ENCODE measurements at places on chromosomes 12 and 14.

DNA sequence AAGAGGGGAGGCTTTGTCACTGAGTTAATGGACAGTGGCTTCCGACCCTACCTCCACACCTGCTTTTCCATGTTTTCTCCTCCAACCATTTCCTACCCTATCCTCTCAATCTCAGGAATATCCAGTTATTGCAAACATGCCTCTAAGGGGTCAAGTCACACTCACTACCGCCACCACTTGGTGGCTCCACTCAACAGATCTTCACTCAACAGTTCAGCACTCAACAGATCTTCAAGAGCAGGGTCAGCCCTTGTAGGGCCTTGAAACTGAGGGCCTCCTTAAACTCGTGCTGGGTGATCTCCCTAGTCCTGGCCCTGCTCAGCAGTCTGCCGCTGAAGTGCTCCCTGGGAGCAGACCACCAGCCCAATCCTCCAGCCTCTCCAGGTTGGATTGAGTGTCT, 14.2 kb downstream of the ZNF641 start:
- DNase-seq, result no peak

- DNase-seq, result no peak
These were observed 20.5 kb downstream of the FNTB start for GRCh38 chr14:65007202-65007601.

- DNase-seq, result no peak
These were observed 209.9 kb upstream of the GARIN2 start for GRCh38 chr14:66979101-66979974.

GRCh38 chr14:79781882-79782281, 429.4 kb downstream of the DIO2 start:
- DNase-seq, result no peak

GRCh38 chr14:70663707-70664179, 22.0 kb downstream of the TTC9 start:
- no peak for DNase-seq

GRCh38 chr14:64683264-64683663, 21.0 kb upstream of the PLEKHG3 start:
- DNase-seq, result no peak

GRCh38 chr12:63882844-63883243, 38.3 kb downstream of the SRGAP1 start:
- no peak for DNase-seq

- no peak for DNase-seq
These were observed 59.4 kb downstream of the ITPK1 start for GRCh38 chr14:93056166-93056839.

DNA sequence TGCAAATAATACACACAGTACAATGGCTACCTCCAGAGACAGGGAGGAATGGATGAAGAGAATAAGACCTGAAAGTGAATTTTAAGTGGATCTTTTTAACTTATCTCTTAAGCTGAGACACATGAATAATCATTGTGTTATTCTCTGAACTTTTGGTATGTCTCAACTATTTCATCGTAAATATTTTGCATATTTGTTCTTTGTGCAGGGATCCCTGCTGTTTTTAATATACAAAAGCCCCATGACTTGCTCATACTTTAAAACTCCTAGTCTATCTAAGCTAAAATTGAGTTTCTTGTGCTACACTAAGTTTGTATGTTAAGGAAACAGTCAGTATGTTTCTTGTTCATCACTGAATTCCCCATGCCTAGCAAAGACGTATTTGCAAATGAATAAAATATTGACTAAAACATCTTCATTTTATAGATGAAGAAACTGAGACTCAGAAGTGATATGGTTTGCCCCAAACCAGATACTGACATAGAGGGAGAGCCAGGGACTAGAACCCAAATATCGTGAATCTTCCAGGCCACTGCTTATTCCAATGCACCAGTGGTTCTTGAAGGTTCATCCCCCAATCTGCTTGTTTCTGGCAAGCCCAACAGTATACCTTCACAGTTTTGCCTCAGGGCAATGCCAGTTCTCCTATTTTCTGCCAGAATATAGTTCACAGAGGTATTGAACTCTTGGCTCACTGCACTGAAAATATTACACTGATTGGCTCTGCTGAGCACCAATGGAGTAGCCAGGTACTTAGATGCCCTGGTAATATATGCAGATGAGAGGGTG, 356.9 kb downstream of the MED13L start:
- no peak for DNase-seq

DNA sequence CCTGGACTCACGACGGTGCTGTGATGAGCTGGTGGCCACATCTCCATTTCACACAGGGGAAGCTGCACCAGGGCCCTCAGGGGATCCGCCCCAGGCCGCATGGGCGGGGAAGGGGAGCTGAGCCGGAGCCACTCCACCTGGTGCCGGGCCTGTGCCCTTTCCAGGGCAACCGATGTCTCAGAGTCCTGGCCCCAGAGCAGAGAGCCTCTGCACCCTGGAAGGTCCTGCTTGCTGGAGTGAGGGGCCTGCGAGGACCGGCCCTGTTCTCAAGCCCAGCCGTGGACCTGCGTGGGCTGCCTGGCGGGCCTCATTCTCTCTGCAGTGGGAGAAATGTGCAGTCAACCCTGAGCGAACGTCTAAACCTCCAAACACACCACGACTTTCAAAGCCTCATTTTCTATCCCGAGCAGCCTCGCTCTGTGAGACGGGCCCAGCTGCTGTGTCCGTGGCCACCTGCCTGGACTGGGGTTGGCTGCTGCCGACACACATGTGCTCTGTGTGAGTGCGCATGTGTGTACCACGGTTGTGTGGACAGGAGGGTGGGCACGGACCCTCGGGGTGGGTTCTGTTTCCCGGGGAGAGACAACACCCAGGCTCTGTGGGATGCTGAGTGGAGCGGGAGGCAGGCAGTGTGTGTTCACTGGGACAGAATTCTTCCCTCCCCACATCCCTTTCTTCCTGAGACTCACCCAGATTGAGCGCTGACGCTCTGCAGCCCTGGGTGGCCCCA, 163.5 kb downstream of the KIF26A start:
- DNase-seq, result no peak

- DNase-seq, result peak; percentile 54
These were observed 51.4 kb downstream of the A2M start for GRCh38 chr12:9064201-9064814.

GRCh38 chr12:8987685-8988084, 1.7 kb upstream of the KLRG1 start:
- no peak for DNase-seq

- DNase-seq, result no peak
These were observed 170.9 kb downstream of the MSRB3 start for GRCh38 chr12:65449400-65449799.

DNA sequence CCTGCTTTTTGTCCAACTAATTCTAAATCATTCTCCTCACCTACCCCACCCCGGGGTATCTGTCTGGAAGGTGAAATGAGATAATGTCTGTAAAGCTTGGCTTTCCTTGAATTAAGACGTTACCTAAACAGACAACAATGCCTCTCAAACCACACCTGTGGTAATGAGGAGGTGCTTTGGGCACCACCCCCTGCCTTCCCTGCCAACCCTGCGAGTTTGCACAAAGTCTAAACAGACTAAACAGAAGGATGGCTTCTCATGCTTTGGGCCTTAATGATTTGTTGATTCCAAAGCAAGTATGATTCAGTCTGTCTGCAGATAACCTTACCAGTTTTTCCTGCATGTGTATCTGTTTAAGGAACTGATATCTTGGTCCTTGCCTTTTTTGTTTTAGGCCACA, 82.4 kb downstream of the ZFC3H1 start:
- DNase-seq, result no peak

DNA sequence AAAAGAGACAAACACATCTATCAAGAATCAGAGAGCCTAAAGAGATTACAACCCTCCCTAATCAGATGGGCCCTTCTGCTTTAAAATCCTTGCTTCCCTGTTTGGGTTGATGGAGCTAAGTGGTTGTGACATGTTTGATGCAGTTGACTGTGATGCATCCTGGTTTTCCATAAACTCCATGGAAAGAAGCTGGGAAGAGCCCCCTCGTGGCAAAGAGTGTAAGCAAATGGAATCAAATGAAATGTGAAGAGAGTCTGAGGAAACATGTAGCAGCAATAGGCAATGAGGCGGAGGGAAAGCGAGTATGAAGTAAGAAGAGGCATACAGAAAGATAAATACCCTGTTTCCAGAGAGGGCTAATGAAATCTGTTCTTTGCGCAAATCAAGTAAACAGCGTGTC, 70.4 kb upstream of the SLCO1C1 start:
- peak; percentile 46 for DNase-seq

DNA sequence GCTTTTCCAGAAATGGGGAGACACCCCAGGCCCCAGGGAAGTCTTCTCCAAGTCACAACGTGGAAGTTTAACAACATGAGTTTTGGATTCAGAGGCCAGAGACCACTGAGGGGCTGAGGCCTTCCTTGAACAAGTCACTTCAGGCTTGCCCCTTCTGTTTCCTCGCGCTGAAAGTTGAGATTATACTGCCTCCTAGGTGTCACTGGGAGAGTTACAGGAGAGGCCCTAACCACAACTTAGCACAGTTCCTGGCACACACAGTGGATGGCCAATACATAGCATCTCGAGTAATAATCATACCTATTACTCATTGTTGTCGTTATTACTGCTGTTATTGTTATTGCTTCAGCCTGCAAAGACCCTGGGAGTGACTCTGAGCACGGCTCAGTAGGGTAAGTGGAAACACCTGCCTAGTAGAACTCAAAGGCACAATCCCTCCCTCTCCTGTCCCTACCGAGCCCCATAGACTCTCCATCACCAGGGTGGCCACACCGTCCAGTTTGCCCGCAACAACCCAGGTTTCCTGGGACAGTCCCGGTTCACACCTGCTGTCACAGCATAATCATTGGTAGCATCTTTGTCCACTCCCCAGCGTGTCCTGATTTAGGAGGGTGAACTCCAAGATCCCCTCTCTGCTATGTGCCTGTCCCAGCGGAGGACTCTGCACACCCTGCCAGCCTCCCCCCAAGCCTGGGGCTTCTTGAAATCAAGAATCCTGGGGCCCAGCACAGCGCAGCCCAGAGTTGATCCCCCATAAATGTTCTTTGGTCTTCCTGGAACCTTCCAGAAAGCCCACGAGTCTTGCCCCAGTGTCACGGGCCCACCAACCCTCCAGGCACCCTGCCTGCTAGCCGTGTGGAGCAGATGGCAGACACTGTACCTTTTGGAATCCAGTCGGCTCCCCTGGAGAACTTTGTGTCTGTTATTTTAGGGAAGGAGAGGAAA, 85.0 kb downstream of the SYNE3 start:
- no peak for DNase-seq

GRCh38 chr14:22303589-22304195, 285.3 kb downstream of the DAD1 start:
- DNase-seq, result no peak

- no peak for DNase-seq
These were observed 13.3 kb downstream of the DICER1 start for GRCh38 chr14:95143808-95144620.

GRCh38 chr14:77031759-77032490, 3.4 kb upstream of the IRF2BPL start:
- DNase-seq, result no peak

DNA sequence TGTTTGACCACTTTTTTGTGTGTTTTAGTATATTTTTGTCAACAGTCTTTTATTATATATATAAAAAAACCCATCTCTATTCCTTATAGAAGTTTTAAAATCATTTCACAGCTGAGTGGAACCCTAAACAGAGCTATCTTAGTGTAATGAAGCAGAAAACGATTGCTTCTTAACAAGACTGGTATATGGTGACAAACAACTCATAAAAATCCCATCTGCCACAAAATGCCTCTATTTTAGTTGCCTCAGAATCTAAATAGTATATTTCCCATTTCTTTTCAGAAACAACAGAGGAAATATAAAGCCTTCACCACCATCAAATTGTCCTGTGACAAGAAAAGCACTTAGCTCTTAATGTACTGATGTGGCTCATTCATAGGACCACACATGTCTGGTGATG, 322.4 kb downstream of the ATP23 start:
- DNase-seq, result no peak

GRCh38 chr14:56490379-56490778, 89.2 kb upstream of the TMEM260 start:
- no peak for DNase-seq

DNA sequence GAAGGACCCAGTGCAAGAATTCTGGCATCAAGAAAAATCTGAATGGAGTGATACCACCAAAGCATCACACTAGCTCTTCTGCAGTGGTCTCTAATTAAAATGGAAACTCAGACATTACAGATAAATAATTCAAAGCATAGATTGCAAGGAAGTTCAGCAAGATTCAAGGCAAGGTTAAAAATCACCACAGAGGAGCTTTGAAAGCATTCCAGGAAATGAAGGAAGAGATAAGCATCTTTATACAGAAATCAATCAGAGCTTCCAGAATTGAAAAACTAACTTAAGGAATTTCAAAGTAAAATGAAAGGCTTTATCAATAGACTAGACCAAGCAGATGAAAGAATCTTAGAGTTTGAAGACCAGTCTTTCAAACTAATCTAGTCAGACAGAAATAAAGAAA, 20.4 kb upstream of the GLIPR1 start:
- DNase-seq, result no peak

DNA sequence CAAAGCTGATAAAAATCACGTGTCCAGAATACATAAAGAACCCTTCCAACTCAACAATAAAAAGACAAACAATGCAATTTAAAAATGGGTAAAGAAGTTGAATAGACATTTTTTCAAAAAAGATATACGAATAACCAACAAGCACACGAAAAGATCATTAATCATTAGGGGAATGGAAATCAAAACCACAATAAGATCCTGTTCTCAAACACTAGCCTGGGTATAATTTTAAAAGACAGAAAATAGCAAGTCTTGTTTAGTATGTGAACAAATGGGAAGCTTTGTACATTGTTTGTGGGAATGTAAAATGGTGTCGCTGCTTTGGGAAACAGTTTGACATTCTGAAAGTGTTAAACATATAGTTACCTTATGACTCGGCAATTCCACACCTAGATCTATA, 86.3 kb upstream of the LMNTD1 start:
- DNase-seq, result no peak

- DNase-seq, result no peak
These were observed 180.3 kb upstream of the VASH1 start for GRCh38 chr14:76580967-76581366.

- no peak for DNase-seq
These were observed 57.0 kb downstream of the IRF2BPL start for GRCh38 chr14:76971549-76971948.

DNA sequence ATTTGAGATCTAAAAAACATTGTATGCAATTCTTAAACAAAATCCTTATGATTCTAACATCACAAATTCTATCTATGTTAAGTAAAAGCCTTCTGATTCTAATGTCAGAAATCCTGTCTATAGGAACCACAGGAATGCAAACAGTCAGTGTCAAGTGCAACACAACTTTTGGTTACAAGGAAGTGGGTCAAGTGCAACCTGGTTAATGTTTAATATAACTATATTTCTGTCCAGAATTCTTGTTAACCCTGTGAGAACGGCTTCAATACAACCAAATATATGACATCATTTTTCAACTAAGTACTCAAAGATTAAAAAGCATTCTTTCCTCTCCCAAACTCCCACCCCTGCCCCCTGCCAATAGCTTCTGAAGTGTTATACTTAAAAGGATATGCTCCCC, 107.9 kb upstream of the PLEKHA5 start:
- no peak for DNase-seq

DNA sequence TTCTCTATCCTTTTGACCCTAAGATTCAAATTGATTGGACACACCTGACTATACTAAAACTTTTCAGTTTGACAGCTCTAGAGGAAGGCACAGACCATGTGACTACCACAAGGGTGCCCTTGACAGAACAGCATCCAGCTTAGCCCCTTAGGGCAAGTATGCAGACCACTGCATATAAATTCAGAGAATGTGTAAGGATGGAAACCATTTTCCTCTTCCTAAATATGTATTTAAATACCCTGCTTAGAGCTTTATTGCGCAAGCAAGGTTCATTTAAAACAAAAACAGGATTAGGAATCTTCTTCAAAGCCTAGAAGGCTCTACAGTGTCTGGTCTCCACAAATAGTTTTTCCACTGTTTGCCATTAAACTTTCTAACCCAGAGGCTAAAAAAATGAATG, 202.8 kb downstream of the MED13L start:
- no peak for DNase-seq

Measured in left renal cortex interstitium (tissue), 4 donors.